EL (cell line): ENCODE measurements at places on chromosomes 6 and 20.

- DNase-seq, result no peak
Observed at GRCh38 chr6:32386040-32386439, 14.3 kb upstream of the TSBP1 start.

DNA sequence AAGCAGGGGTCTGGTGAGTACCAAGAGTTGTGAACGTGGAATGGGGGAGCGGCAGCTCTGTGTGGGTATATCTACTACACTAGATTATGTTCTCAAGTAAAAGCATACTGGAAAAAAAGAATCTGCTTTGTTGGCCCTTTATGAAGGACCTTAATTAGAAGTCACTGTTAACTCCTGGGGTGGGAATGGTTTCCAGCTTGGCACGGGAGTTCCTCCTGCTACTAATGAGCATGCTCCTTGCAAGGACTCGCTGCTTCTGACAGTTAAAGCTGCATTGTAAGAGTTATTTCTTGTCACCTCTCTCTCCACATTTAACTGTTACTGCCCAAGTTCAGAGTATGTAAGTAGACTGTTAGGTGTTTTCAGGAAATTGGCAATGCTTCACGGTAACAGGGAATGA is 292.7 kb downstream of the ZFAND3 start:
- DNase-seq, result no peak

DNA sequence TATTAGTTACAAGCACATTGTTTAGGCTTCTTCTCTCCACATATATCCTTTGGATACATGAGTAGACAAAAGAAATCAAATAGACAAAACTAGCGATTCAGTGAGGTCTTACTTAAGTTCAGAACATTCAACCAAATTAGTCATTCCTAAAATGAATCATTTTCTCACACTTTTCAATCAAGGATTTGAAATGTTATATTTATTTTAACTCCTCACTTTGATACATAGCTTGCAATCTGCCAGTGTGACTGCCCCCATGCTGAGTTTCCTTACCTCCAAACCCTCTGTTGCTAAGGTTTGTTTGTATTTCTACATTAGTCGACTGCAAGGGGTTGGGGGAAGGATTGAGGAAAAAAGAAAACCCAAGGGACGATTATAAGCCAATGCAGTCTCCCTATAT is 3.5 kb upstream of the MOXD1 start:
- DNase-seq, result no peak

DNA sequence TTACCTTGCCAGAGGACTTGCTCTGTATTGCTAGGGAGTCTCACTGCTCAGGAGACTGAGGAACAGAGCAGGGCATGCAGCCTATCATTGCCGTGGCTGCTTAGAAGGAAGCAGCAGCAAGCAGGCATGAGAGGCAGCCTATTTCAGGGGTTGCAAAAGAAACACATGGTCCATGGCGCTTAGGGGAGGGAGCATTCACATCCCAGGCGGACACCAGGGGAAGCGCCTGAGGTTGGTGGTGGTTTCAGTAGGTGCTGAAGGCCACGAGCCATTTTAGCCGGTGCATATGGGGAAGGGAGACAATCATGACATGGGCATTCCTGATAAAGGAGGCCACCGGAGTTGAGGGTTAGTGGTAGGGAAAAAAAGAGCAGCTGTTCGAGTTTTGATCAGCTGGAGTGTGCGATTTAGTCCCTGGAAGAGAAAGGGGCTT is 20.9 kb downstream of the FARS2 start:
- no peak for DNase-seq

GRCh38 chr6:127514773-127515227 is 4.3 kb downstream of the MTCL3 start:
- peak; percentile 67 for DNase-seq

- no peak for DNase-seq
Observed at GRCh38 chr6:119501798-119502483, 152.4 kb upstream of the MAN1A1 start.

- no peak for DNase-seq
Observed at GRCh38 chr6:13319891-13320564, 8.3 kb downstream of the TBC1D7 start.

GRCh38 chr20:41242807-41243206 is 74.7 kb downstream of the ZHX3 start:
- no peak for DNase-seq

- DNase-seq, result peak; percentile 66
Observed at GRCh38 chr20:44911264-44911921, 1.5 kb downstream of the PABPC1L start.

- no peak for DNase-seq
Observed at GRCh38 chr6:75096966-75097365, 108.9 kb downstream of the COL12A1 start.

GRCh38 chr6:29602564-29603361 is 17.8 kb downstream of the OR2H2 start:
- DNase-seq, result peak; percentile 15

- no peak for DNase-seq
Observed at GRCh38 chr6:91580635-91581034, 993.8 kb upstream of the MAP3K7 start.

DNA sequence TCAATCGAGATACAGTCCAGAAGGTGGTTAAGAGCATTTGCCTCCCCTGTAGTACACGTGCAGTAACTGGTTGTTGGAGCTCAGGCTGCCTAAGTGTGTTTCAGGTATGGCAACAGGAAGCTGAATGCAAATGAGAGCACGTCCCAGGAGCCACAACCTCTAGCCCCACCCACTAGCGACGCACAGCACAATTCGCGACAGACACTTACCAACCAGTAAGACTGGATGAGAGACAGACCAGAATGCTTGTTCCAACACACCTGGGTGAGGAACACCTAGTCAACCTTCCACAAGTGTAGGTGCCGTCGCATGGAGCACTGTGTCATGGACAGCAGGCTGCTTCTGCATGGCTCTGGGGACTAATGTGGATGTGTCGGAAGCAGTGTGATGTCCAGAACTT is 7.2 kb upstream of the SERPINB1 start:
- no peak for DNase-seq

DNA sequence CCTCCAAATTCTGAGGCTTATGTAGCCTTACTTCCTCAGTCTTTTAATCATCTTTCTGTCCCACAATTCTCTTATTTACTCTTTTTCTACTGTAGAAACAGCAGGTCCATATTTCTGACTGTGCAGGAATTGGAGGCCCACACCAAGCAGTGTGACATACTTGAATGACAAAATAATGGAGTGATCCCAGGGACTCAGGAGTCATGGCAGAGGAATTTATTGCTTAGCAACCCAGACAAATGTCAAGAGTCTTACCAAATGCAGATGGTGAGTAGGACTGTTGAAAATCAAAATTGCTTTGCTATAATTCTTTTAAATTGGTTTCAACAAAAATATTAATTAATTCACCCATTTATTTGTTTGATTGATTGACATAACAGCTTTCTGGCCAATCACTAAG is 59.9 kb downstream of the HTR1B start:
- DNase-seq, result peak; percentile 71

DNA sequence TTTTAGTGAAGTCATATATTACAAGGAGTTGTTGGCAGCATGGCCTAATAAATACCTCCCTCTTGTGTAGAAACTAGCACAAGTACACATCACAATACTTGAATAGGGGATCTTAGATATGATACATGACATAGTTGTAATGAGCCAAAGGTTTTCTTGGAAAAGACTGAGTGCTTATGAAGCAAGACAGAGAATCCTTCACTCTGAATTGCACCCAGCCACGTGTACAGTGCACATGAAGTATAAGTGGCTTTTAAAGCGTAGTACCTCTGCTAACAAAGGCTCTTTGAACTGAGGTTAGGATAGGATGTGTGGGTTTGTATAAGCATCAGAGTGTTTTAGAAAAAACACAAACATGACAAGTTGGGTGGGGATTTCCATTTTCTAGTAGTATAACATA is 145.5 kb upstream of the STMND1 start:
- no peak for DNase-seq

- DNase-seq, result no peak
Observed at GRCh38 chr6:136897071-136897470, 25.0 kb upstream of the SLC35D3 start.

DNA sequence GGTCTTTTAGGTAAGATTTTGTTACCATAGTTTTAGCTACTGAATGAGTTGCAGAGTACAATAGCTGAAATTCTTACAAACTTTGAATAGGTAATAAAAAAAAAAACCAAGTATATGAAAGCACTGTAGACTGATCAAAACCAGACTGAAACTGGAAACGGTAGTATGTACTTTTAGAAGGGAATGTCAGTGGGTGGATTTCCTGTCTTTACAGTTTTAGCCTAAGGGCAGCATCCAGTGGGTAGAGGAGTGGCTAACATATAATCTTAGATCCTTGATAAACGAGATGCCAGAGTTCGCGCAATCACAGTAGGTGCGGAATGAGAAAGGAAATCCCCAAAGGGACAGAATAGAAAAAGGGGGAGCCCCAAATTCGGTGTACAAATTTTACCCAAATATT is 385.9 kb upstream of the RUNX2 start:
- peak; percentile 38 for DNase-seq

DNA sequence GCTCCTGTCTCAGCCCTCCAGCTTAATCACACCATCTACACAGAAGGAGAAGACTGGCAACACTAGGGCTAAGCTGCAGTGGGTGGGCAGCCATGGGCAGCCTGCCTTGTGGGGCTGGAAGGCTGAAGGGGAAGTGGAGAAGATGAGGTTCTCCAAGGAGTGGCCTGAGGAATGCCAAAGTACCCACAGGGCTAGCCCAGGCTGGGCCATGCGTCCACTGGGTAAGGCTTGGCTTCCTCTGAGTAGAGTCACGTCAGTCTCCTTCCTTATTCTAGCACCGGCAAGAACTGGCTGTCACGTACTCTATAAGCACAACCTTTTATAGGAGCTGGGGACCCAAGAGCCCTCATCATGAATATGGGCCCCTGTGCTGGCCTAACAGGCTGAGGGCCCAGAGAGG is 110.6 kb upstream of the SIRPA start:
- DNase-seq, result no peak

DNA sequence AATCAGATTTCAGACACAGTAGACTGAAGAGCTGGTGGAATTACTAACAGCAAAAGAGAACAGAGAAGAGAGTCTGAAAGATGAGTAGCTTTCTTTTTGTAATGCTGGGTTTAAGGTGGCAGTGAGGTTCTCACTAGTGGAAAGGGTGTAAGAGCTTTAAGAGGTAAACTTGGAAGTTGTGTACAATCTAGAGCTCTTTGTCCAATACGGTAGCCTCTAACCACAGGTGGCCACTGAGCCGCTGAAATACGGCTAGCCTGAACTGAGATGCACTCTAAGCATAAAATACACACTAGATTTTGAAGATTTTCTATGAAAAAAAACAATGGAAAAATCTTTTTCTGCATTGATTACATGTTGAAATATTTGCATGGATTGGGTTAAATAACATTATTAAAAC is 4.0 kb downstream of the ELOVL2 start:
- DNase-seq, result no peak

GRCh38 chr20:43915211-43916072 is 790 bp downstream of the TOX2 start:
- DNase-seq, result peak; percentile 37

- DNase-seq, result peak; percentile 31
Observed at GRCh38 chr6:18262702-18263417, 1.5 kb downstream of the DEK start.

DNA sequence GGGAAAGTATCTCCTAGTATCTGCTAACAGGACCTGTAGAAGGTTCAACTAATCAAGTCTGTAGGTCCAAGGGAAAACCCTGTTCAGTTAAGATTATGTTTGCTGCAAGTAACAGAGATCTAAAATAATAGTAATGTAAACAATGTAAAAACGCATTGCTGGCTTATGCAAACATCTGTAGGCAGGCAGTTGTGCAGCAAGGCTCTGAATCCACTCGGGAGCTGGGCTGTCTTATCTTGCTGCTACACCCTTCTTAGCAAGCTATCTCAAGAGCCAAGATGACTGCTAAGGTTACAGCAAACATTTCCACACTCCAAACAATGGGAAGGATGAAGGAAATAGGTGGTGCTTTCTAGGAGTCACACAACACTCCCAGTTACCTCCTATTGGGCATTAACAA is 397.3 kb upstream of the NRSN1 start:
- no peak for DNase-seq

DNA sequence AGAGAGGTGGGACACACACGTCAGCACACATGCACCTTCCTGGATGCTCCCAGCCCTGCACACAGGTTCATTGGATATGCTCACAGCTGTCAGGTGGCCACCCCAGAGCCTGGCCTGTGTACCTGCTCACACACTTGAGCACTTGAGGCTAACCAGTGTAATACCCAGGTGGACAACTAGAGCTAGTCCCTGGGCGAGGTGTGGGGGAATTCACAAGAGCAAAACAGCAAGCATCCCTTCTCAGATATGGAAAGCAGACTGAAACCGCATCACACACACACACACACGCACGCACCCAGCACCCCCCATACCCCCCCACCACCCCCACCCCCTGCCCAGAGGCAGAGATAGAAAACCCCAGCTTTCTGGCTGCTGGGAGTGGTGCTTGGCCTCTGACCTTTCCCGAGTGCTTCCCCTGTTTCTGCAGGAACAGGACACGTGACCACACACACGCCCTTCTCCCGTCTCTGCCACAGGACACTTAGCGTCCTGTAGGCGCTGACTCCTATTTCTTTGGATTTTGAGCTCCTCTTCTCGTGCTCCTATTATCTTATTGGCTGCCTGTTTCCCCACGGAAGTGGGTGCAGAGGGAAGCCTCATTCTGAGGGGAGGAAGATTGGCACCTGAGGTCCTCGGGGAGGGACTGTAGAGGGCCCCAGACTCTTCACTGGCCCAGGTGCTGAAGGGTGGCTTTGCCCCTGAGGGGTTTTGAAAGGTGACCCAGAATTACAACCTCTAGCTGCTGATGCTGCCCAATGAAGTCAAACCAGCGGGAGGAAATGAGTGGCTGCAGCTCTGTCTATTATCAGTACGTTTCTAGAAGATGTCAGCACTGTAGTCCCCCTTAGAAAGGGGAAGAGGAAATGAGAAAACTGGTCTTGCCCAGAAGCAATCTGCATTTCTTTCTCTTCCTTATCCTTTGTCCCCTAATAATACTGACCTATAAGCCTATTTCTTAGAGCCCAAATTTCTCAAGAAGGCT is 65.8 kb downstream of the SYTL3 start:
- no peak for DNase-seq

GRCh38 chr20:35699957-35700624 is 886 bp downstream of the ROMO1 start:
- DNase-seq, result no peak

DNA sequence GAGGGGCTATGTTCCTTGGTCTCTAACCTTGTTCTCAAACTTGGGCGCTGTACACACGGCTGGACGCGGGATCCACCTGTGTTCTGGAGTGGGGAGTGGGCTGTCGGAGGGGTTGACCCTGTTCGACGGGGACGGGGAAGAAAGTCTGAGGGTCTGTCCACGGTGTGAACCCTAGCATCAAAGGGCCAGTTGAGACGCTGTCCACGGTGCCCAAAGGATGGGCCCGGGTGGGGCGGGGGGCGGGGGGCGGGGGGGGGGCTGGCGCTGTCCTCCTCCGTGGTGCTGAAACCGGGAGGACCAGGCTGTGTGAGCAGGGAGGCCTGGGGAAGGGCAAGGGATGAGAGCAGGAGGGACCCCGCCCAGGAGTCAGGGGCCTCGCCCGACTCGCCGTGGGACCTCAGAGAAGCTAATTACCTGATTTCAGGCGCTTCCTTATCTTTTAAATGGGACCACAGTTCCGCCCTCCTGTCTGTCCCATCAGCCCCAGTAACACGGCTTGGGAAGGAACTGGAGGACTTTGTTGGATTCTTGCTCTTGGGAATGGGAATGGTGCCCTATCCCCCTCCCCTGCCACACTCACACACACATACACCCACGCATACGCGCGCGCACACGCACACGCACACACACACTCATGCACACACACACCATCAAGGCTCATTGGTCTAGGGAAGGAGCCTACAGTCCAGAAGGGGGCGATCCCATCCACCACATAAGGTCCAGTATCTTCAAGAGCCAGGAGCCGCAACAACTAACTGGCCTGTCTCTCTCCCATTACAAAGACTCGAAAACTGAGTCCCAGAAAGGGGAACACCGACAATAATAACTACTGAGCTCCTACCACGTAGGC is 1.0 kb upstream of the VSTM2L start:
- peak; percentile 49 for DNase-seq
